Hematopoietic multipotent progenitor cell treated with erythropoietin and hydrocortisone succinate and interleukin-3 and kit ligand, for 8 days (in vitro differentiated cells): ENCODE measurements at places on chromosomes 4 and X.

DNA sequence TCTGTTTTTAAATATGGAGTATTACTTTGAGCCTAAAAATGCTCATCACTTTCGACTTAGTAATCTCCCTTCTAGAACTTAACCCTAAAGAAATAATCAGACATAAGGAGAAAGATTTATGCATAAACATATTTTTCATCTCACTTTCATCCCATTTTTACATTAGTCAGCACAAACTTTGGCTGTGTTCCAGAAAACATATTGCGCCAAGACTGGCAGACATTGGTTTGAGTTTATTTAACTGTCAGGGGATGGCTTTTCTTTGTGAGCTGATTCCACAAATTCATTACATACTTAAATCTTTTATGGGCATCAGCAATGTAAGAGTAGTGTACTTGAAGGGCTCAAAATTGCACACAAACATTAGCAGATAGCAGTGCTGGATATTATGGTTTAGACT, 23.7 kb downstream of the MAOA start:
- DNase-seq, result no peak

DNA sequence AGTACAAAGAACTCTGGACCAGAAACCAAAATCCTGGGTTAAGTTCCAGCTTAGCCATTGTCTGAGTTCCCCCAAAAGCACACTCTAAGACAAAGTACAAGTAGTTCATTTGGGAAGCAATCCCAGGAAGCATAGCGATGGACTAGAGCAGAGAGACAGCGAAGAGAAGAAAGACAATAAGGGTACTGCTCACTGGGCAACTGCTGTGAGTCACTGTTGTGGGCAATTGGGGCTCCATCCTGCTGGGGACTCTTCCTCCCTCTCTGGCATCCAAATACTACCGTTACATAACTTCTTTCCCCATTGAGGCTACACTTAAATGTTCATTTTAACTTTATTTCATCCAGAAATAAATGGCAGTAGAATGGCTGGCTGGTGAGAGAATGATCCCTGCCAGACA, 14.1 kb downstream of the SRPX start:
- DNase-seq, result no peak

DNA sequence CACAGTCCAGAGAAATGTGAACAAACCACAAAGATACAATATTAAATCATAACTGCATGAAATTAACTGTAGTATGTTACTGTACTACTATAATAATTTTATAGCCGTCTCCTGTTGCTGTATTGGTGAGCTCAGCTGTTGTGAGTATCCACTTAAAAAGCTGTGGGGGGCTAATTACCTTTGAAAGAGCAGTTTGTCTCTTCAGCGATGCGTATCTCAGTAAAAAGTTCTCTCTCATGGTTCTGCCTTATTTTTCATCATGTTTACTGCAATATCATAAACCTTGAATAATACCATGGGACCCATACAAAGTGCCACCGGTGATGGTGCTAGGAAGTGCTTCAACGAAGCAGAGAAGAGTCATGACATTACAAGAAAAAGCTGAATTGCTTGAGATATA, 8.4 kb upstream of the MSMO1 start:
- DNase-seq, result no peak

DNA sequence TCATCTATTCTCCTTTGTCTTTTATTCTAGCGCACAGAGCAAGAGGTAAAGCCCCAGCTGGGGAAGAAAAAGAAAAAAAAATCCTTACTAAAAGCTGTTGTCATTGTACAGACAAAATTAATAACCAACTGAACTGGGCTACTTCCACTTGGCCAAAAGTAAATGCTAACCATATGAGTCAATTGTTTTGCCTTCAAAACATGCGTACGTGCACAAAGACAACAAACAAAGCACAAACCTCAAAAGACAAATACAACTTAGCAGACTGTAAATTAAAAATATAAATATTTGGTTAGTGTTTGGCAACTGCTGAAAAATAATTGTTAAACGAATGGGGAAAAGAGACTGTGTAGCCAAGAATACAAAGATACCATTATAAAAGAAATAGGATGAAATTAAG, 5.9 kb downstream of the EDA2R start:
- DNase-seq, result no peak

DNA sequence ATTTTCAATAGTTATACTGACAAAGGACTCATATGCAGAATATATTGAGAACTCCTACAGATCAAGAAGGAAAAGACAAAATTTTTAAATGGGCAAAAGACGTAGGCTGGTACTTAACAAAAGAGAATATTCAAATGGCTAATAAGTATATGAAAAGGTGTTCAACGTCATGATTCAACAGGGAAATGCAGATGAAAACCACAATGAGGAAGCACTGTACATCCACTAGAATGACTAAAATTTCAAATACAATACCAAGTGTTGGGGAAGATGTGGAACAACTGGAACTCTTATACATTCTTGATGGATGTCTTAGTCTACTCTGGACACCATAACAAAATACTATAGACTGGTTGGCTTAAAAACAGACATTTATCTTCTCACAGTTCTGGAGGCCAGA, 1.3 kb upstream of the MRFAP1L1 start:
- DNase-seq, result no peak

GRCh38 chrX:11287505-11287904, 5.7 kb upstream of the AMELX start:
- no peak for DNase-seq

DNA sequence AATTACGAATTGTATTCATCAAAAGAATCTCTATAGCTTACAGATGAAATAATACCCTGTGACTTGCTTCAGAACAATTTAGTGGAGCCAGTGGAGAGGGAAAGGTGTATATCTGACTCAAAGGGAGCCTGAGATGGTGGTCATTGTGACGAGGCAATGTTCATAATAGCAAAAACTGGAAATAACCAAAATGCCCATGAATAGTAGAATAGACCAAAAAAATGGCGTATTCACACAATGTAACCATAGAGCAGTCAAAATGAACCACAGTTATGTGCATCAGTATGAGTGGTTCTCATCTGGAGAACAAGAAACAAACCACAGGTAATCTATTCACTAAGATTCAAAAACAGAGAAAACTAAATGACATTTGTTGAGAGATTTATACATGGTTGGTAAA, 125.3 kb upstream of the CLNK start:
- no peak for DNase-seq

- DNase-seq, result no peak
Measured at GRCh38 chrX:31609130-31609529, 537.3 kb upstream of the FTHL17 start.

GRCh38 chr4:186272699-186273391, 6.9 kb downstream of the F11 start:
- DNase-seq, result no peak

DNA sequence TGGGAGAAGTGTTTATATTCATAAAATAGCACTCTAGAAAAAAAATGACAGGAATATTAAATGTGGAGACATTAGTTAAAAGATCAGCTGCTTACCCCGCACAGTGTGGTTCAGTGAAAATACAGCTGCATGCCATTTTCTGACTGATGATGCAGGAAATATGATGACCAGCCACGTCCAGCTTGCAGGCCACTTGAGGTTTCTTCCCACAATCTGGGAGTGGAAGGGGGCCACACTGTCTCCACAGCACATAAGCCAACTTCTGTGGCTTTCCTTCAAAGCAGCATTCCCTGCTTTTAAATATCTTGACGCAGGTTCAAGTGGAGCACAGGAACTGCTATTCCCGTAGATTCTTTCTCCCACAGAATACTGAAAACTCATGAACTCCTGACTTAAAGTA, 173.4 kb upstream of the GALNT7 start:
- DNase-seq, result no peak

GRCh38 chrX:150692296-150692695, 900 bp upstream of the MTMR1 start:
- no peak for DNase-seq

DNA sequence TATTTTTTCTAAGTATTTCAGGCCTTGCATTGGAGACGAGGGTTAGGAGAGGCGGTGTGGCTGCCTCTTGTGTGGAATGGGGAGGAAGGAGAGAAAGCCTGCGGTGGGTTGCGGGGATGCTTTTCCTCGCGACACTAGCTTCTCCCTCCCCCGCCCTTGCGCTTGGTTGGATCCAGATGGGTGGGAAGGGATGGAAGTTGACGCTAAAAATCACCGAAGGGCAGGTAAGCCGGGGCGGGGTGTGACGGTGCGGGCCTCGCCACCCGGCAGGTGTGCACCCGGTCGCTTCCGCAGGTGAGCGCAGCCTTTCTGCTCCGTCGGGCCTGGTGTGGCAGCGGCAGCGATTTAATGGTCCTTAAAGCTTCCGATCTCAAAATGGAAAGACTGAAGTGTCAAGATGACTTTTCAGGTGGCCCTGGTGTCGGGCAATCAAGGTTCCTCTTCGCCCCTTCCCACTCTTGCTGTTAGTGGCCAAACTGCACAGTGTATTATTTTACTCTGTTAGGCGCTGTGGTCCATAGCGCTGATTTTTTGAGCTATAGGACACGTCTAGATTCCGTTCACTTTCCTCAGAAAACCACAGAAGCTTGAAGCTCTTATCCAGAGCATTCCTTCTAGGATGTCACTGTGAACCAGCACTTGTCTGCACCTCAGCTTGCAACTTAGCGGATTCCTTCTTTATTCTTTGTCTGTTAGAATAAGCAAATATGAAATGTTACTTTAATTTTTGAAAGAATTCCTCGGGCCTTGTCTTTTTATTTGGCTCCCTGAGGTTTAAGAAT, 765 bp downstream of the ENOPH1 start:
- DNase-seq, result no peak

- no peak for DNase-seq
Measured at GRCh38 chr4:1939664-1940509, 68.7 kb downstream of the NSD2 start.

GRCh38 chr4:128450326-128451120, 162.9 kb upstream of the PGRMC2 start:
- no peak for DNase-seq

DNA sequence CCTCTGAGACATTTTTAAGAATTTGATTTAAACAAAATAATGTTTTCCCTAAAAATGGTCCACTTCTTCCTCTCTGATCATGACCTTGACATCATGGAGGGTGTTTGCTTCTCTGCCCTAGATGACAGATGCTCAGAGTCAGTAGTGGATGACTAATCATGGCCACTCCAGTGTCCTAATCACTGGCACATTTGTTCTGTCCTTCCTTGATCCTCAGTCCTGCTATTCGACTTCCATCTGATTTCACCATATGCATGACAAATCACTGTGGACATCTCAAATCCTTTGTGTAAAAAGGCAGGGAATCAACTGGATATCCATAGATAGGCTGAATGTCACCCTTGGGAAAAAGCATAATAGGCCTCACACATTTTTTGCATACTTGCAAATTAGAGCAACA, 9.0 kb downstream of the CRMP1 start:
- no peak for DNase-seq

DNA sequence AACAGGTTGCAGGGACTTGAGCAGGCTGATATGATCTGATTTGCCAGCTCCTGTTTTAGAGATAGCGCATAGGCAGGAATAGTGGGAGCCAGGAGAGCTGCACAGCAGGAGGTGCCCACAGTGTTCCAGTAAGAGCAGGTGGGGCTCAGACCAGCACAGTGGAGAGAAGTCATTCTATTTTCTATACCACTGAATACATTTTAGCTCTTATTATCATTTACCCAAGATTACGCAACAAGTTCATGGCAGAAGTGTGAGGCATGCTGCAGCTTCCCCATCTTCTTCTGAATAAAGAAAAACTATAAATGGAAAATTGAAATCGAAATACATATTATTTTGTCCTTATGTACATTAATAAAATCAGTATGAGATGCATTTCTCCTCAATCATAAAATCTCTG, 114.7 kb upstream of the EDNRA start:
- DNase-seq, result no peak
